ENCODE measurements at places on chromosomes 1 and 21.

- peak; percentile 17 for DNase-seq
These were observed 96.7 kb downstream of the DYRK1A start for GRCh38 chr21:37463083-37463801.

- DNase-seq = no peak
These were observed 35.6 kb upstream of the LRRC3 start for GRCh38 chr21:44419679-44420078.

DNA sequence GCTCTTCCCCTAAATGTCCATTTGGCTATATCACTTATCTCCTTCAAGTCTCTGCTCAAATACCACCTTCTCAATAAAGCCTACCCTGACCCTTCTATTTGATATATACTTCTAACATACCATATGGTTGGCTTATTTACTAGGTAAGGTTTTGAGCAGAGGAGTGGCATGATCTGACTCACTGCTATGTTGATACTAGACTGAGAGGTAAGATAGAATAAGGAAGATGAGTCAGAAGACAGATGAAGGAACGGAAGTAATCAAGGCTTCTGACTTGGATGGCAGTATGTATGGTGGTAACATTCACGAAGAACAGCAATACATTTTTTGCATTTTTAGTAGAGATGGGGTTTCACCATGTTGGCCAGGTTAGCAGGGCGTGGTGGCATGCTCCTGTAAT lies 4.8 kb upstream of the HRNR start:
- DNase-seq = no peak

DNA sequence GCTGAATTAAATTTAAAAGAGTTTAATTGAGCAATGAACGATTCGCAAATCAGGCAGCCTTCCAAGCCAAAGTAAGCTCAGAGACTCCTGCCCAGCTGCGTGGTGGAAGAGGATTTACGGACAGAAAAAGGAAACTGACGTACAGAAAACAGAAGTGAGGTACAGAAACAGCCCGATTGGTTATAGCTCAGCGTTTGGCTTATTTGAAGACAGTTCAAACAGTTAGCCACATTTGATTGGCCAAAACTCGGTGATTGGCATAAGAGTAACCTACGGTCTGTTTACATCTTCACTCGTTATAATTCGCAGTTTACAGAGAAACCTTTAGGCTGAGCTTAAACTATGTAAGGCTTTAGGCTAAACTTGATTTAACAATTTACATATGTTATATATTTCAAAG lies 46.9 kb downstream of the CR1L start:
- no peak for DNase-seq

GRCh38 chr21:45146801-45147200 lies 72.4 kb downstream of the ADARB1 start:
- no peak for DNase-seq

DNA sequence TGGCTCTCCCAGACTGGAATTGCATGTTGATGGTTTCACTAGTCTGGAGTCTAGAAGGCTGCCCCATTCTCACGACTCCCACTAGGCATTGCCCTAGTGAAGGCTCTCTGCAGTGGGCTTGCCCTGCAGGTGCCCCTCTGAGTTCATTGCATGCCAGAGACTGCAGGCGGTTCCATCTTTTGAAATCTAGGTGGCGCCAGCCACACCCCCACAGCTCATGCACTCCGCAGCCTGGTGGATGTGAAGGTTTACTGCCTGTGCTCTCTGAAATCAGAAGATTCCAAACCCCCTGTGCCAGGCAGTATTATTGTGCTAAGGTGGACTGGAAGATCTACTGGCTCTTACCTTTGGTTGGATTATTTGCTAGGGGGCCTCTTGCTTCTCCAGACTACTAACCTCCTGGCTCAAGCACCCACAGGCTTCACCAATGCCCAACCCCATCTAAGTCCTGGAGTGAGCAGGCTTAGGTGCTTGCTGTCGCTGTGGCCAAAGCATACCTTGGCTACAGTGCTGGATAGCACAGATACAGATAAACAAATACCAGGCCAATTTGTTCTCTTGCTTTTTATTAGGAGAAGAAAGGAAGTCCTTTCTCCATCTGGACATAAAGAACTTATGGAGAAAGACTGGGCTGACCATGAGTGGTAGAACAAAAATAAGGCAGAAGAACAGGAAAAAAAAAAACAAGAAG lies 83.5 kb upstream of the SIM2 start:
- DNase-seq = no peak

- DNase-seq = no peak
These were observed 9.4 kb upstream of the BACH1 start for GRCh38 chr21:29289317-29289716.

GRCh38 chr1:38489844-38490270 lies 369.7 kb downstream of the RRAGC start:
- peak; percentile 23 for DNase-seq

GRCh38 chr1:95635811-95636210 lies 401.8 kb downstream of the RWDD3 start:
- no peak for DNase-seq

DNA sequence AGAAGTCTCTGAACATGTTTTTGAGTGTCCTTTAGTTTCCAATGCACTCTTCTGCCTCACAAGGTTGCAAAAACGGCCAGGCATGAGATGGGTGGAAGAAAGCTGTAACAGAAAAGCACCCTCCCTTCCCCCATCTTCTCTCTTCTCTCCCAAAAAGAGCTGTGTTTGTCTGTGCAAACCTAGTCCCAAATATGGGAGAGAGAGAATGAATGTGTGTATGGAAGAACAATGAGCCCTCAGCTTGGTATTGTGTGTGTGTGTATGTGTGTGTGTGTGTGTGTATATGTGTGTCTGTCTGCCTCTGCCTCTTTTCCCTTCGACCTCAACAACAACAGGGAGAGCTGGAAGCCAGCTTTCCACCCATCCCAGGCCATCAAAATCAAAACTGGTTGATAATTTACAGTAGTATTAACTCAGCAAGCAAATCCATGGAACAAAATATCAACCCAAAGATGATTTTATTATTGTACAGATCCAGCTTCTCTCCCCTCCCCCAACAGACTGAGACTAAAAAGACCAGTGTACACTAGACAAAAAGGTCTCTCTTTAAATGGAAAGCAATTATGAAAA lies 1.8 kb downstream of the RERE start:
- DNase-seq = no peak

DNA sequence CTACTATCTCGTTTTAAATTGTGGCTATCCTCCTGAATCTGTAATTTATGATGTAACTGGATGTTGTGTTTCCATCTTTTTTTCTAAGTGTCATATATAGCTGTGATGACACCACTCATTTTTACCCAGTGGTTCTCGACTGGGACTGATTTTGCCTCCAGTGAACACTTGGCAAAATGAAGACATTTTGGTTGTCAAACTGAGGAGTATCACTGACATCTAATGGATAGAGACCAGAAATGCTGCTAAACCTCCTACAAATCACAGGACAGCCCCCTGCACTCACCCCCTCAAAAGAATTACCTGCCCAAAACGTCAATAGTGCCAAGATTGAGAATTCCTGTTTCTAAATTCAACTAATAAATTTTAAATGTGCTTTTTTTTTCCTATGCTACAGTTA lies 1.9 kb downstream of the TRMT13 start:
- DNase-seq = no peak

- no peak for DNase-seq
These were observed 54.4 kb downstream of the ARHGEF16 start for GRCh38 chr1:3508757-3509415.

- DNase-seq = no peak
These were observed 13.5 kb upstream of the LORICRIN start for GRCh38 chr1:153246018-153246417.

DNA sequence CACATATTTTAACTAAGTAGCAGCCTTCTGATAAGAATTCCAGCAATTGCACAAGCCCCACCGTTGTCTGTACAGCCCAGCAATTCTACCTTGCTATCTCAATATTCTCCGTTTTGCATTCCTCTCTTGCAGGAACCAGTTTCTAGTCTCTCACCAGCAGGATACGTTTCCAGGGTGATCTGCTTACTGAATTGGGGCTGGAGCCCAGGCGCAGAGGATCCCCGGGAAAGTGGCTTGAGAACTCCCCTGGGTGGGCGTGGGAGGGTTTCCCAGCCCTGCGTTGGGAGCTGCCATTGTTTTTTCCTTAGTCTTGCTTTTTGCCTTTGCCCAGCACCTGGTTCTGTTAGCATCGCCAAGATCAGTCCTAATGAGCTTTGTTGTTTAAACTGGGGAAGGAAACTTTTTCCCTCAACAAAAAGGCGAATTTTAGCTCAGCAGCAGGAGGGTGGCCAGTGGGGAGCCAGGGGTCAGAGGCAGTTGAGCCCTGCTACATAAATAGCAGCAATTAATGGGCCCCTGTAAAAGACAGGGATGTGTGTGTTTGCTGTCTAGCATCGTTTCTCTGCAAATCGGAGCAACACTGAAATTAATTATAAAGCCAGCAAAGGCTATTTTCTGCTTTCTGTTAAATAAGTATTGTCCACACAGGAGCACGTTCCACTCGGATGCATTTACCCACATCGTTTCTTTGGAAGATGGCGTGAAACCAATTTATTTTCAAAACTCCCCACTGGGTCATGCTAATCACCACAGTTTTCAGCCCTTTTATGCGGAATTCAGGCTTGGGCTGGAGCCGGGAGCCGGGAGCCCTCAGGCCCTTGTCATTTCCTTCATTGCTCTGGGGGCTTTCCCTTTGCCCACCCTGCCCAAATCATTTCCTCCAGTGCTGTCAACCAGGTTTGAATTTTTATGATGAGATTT lies 36.6 kb downstream of the HUNK start:
- no peak for DNase-seq

DNA sequence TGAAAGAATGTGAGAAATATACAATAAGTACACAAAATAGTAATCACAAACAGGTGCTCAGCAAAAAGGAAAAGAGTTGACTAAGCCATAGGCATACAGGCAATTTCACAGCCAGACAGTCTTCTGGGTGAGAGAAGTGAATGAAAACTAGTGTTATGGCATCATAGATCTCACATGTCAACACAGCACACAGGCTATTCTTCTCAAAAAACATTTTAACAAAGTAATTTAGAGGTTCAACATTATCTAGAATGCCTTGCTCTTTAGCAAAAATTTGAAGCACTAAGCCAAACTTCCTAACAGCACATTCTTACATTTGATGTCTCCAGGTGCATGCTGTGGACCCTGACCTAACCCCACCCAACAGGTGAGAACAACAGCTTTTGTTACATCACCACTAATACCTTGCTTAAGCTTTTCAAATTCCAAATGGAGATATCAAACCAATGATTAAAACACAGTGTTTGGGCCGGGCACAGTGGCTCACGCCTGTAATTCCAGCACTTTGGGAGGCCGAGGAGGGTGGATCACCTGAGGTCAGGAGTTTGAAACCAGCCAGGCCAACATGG lies 30.5 kb downstream of the OTUD7B start:
- DNase-seq = no peak

DNA sequence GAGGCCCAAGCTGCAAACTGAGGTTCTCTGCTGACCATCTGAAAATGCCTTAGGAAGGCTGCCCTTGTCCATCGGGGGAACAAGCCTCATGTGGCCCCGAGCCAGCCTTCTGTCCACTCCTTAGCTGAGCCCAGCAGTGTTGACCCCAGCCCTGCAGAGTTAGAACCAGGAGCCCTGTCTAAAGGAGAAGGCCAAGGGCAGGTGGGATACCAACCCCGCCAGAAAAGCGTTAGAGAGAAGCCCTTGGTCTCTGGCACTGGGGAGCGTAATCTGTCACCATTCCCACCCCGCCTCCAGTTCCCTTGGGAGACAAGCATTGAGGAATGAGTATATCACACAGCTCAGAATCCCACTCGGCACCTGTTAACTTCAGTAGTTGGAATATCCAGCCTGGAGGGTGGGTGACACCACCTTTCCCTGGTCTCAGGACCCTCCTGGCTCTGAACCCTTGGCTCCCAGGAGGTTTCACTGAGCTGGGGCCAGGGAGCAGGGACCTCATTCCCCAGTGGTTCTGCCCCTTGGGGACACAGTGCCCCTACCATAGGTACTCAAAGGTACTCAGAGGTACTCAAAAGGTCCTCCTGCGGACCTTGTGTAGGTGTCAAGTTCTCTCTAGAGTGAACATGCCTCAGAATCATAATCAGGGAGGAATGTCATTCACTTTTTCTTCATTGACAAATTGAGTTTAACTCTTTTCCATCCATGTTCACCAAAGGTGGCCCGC lies 16.4 kb downstream of the ETS2 start:
- DNase-seq = no peak

- no peak for DNase-seq
These were observed 14.2 kb upstream of the RGS4 start for GRCh38 chr1:163055005-163055404.

- DNase-seq = no peak
These were observed 125.2 kb upstream of the ZBTB40 start for GRCh38 chr1:22326372-22326915.

GRCh38 chr1:104592926-104593325 lies 843.2 kb downstream of the AMY1C start:
- no peak for DNase-seq

DNA sequence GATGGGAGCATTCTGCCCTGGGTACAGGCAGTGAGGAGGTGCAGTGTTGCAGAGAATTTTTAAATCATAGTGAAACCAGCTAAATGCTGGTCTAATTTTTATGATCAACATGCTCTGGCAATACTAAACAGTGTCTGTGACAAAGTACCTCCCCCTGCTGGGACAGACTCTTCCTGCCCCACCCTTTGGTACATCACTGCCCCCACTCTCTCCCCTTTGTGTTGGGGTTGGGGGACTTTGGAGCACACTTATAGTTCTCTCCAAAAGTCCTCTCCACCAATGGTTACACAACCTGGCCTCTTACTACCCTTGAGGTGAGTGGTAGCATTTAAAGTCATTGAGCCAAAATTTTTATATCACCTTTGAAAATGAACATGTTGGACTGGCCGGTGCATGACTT lies 48.2 kb upstream of the GUCA2B start:
- no peak for DNase-seq

- DNase-seq = no peak
These were observed 22.9 kb upstream of the LAMC1 start for GRCh38 chr1:183000167-183000962.

DNA sequence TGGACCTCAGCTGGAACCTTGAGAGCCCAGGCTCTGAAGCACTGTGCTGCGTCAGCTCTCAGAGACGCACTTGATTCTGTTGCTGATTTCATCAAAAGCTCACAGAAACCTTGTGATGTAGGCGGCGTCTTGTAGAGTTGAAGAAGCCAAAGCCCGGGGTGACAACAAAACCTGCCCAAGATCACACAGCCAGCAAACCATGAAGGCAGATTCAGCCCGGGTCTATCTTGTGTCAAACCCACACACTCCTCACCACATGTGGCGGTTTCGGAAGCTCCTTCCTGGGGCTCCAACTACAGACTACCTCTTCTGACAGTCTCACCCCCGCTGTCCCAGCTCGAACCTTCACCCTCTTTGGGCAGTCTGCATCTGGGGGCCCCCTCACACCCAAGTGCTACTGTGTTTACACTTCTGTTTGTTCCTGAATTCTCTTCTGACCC lies 50.4 kb downstream of the TENT5C start:
- DNase-seq = peak; percentile 74

DNA sequence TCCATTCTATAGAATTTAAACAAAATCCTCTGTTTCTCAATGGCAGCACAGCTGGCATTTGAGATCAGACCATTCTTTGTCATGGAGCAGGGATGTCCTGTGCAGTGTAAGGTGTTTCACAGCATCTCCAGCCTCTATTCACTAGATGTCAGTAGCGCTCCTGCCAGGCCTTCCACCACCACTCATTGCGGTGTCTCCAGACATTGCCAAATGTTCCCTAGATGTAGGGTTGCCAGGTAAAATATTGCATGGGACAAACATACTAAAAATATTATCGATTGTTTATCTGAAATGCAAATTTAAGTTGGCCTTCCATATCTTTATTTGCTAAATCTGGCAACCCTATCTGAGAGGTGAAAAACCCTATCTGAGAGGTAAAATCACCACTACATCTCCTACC lies 11.7 kb downstream of the ITLN2 start:
- no peak for DNase-seq
